ENCODE measurements at places on chromosomes 7 and 10.

GRCh38 chr10:77146712-77147336, 490.8 kb downstream of the KCNMA1 start:
- DNase-seq, result no peak

GRCh38 chr10:63446716-63447440, 18.9 kb downstream of the JMJD1C start:
- no peak for DNase-seq

DNA sequence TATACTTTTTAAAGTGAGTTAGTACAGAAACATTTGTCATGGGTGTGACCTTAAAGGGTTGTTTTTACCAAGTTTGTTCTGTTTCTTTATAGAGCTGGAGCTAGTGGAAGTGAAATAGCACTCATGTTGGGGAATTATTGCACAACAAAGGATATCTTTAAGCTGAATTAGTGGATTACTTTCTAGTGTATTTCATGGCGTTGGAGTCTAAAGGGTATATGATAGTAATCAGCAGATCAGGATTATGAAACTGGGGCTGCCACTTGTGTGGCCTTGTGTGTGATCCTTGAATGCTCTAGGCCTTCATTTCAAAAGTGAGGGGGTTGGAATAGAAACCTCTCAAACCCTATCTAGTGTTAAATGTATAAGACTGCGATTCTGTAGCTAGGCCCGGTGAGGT, 123.6 kb downstream of the LYZL1 start:
- no peak for DNase-seq

GRCh38 chr7:135971366-135971725, 5.8 kb downstream of the MTPN start:
- DNase-seq, result no peak

DNA sequence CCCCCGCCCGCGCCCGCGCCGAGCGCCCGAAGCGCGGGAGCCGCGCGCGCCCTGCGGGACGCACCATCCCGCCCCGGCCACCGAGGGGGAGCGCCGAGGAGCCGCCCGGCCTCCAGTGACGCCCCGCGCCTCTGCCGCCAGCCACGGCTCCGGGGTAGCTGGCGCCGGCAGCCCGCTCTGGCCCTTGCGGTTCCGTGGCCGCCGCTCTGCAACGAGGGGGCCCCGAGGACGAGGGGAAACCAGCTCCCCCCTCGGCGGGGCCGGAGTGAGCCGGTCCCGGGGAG, at the start of gene PAXIP1:
PAXIP1 (minus strand) TSS at position 33 of the 284 bp plus-strand sequence. CDS start 195 bp downstream, outside the sequence.
- no peak for DNase-seq

DNA sequence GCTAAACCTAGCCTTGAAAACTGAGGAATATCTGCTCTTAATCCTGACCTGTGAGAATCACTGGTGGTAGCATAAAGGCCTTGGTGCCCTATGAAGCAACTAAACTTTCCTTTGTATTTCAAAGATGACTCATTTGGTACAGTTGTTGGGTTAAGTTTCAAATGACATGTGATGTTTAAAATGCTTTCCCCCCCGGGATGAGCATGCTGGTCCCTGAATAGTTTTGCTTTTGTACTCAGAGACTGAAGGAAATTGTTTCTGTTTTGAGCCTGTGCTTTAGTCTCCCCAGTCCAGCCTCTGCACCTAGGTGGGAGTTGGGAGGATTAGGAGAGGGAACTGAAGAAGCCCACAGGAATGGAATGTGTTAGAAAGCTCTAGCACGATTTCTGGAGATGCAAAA, 258.9 kb upstream of the NPY start:
- DNase-seq, result no peak

GRCh38 chr10:108436096-108436495, 1271.6 kb upstream of the SORCS1 start:
- DNase-seq, result no peak

DNA sequence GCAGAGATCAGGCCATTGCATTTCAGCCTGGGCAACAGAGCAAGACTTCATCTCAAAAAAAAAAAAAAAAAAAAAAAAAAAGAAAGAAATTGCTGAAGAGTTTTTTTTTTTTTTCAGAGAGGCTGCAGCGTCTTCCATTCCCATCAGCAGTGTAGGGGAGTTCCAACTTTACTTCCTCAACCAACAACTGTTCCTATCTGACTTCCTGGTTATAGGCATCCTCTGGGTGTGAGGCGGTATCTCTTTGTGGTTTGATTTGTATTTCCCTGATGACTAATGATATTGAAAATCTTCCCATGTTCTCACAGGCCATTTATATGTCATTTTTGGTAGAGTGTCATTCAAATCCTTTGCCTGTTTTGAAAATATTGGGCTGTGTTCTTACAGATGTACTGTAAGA, 40.2 kb downstream of the PRTFDC1 start:
- no peak for DNase-seq

DNA sequence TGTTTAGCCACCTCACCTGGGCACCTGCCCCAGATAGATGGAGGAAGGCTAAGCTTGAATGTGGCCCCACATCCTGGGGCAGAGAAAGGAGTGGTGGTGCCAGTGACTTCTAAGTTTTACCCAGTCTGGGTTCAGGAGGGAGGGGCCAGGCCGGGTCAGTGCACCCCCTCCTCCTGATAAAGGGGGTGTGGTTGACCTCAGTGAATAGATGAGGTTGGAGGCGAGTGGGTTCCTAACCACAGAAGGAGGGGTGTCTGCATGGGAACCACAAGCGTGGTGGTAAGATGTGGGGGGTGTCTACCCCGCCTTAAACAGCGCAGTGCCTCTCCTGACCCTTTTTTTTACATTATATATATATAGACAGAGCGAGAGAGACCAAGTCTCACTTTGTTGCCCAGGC, 105.3 kb upstream of the KCTD7 start:
- no peak for DNase-seq

DNA sequence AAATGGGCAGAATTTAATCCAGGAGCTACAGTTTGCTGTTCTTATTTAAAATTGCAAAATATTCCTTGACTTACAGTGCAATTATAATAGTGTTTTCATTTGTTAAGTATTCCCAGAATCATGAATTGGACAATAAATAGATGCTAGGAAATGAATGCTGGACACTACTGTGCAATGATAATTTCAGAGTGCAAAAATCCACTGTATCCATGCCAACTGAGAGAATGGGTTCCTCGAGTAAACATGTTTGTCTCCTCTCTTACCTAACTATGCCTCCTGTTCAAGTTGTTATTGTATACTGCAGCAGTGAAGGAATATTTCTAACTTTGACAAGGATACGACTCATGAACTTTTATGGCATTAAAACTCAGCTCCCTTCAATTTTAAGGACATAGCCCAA, 1396.3 kb downstream of the GATA3 start:
- DNase-seq, result no peak

DNA sequence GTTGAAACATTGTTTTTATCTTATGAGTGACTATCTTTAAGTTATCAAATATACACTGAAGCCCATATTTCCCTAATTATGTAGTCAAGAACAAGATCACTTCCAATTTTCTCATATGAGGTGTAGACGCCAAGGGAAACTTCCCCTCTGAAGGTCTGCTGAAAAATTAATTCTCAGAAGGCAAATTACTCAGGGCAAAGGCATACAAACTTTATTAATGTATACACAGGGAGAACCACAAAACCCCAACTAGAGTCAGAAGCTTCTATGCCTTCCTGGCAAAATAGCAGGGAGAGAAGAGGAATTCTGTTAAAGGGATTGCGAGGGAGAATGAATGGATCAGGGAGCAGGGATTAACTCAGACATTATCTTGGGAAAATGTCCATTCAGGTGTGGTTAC, 83.4 kb downstream of the DOCK4 start:
- no peak for DNase-seq

DNA sequence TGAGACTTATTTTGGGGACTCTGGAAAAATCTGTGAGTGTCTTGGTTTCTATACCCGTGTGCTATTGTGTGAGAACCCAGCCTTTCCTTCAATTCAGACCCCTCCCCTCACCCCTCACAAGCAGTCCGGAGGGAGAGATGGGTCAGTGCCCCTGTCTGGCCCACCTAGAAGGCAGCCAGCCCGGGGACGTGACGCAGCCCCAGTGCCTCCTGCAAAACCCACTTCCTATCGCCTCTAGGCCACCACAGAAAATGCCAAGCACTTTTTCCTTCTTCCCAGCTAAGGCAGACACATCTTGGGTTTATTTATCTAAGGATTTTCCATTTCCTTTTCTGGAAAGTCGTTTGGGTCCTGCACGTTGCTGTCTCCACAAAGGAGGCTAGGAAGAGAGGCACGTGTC, 11.6 kb upstream of the AQP1 start:
- no peak for DNase-seq

DNA sequence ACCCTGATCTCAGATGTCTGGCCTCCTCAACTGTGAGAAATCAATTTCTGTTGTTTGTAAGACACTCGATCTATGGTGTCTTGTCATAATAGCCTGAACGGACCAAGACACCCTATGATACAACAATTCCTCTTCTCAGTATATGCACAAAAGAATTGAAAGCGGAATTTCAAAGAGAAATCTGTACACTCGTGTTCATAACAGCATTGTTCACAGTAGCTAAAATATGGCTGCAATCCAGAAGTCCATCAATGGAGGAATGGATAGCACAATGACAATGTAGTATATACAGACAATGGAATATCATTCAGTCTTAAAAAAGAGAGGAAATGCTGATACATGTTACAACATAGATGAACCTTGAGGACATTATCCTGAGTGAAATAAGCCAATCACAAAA, 354.6 kb downstream of the SFMBT2 start:
- DNase-seq, result no peak

- DNase-seq, result no peak
Observed at GRCh38 chr10:127922675-127923366, 15.9 kb downstream of the PTPRE start.

- peak; percentile 64 for DNase-seq
Observed at GRCh38 chr7:80060218-80060806, 74.3 kb upstream of the GNAI1 start.

- no peak for DNase-seq
Observed at GRCh38 chr7:2601065-2601464, 30.7 kb upstream of the TTYH3 start.

GRCh38 chr10:102322914-102323313, 72.6 kb upstream of the NFKB2 start:
- DNase-seq, result no peak

DNA sequence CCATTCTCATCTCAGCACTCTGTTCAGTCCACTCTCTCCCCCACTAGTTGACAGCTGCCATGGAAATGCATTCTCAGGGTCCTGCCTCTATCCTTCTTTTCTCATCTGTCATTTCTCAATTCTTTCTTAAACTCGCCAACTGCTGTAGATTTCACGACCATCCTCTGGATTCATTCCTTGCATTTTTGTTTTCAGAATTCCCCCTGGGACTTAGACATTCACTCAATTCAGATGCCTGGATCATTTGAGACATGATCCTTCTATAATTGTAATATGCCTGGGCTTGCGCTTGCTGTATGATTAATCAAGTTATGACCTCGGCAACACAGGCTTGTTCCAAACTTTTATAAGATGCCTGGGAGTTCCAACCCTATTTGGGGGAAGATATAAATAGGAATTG, 104.5 kb downstream of the RAB11FIP2 start:
- no peak for DNase-seq

DNA sequence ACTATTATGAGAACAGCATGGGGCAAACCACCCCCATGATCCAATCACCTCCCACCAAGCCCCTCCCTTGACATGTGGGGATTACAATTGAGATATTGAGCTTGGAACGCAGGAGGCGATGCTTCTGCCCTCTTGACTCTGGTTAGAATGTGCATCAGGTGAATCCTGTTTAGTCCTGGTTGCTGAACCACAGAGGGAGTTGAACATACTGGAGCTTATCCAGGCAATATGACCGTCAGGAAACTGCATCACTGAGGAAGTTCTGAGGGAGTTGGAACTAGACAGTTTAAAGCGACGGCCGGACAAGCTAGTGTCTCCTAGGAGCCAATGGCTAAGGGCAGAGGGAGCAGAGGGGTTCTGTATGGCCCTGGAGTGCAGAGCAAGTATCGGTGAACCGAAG, 31.8 kb upstream of the GARS1 start:
- DNase-seq, result no peak

DNA sequence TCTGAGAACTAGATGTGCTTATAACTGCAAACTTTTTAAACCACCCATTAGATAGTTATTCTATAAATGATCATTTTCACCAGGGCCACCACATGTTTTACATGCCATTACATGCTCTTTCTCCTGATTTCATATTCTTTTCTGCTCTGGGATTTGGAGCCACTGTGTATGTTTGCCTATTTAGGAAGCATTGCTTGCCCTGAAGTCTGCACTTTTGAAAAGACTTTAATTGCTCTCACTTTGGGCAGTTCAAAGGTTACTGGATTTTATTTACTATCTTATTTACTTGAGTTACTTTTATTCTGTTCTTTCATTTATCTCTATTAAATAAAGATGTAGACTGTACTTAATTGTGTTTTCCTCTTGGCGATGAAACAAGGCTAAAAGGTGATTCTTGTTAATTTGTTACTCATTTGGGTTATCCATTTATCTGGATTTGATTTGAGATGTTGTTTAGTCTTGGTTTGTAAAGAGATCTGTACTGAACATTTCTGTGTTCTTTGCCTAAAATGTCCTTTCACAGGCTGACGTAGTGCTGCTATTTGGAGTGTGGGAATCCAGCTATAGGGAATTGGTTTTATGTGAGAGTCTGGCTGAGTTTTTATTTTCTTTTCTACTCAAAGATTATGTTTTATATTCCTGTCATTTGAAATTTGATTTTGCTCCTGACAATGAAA, 88.8 kb downstream of the SUGCT start:
- no peak for DNase-seq

DNA sequence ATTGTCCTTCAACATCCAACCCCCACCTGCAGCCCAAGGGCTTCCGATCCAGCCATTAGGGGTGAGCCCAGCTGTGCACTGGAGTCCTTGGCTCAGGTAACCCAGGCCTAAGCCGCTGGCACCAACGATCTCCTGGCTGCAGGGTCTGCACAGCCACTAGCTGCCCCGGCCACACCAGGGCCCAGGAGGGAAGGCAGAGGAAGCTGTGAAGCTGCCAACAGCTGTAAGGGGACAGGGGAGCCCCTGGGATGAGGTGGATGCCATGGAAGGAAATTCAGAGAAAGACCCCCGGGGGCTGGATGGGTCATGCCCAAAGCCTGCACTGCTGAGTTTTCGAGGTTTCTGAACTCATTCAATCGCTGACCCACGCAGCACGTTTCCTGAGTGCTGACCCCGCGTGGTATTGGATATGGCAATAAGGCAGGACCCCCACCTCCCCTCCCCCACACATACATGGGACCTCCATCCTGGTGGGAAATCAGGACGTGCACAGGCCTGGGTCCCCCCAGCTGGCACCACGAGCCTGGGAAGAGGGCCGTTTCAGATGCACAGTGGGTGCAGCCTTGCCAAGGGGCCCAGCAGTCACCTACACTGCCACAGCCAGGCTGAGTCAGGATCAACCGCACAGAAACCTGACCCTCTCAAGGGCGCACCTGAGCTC, 170.3 kb downstream of the DIP2C start:
- DNase-seq, result no peak

GRCh38 chr7:108045669-108046068, 42.7 kb upstream of the LAMB1 start:
- DNase-seq, result no peak

GRCh38 chr10:132835848-132836233, 49.9 kb upstream of the NKX6-2 start:
- no peak for DNase-seq

DNA sequence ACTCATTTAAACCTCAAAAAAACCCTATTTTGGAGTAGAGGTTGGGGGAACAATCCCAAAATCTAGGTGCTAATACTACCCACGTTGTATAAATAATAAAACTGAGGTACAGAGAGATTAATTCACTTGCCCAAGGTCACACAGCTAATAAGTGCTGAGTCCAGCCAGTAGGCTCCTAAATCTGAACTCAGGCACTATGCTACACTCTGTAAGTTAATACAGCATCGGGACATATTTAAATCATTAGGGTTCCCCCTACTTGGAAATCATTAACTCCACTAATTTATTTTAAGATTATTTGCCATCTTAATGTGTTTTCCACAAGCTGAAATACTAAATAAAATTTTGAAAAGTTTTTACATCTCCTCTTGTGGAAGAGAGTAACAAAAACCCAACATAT, 24.2 kb downstream of the PIP4K2A start:
- no peak for DNase-seq
